ENCODE measurements at places on chromosomes 5 and 9. TPM values are rescaled to one million over a fixed set of nuclear protein-coding genes. Genes with fewer than 3 reads are reported as not detected.

KIAA0825 gene
- total RNA-seq: 0.32 TPM

TMEM174 gene
- total RNA-seq: not detected

MLANA gene
- total RNA-seq: not detected

UHRF2 gene
- total RNA-seq: 60.1 TPM

PCDHAC1 gene
- total RNA-seq: not detected

ELOVL7 gene
- 0.18 TPM for total RNA-seq

PPP1R26 gene
- 0.54 TPM for total RNA-seq

LCN12 gene
- 1.3 TPM for total RNA-seq

PIP5K1B gene
- 0.43 TPM for total RNA-seq

CSF1R gene
- not detected for total RNA-seq

HMCN2 gene
- total RNA-seq: not detected

PRR16 gene
- total RNA-seq: not detected

MRPS30 gene
- 60.1 TPM for total RNA-seq

SREK1IP1 gene
- 20.5 TPM for total RNA-seq

NUTM2F gene
- not detected for total RNA-seq

CATSPER3 gene
- 0.31 TPM for total RNA-seq

CAST gene
- total RNA-seq: 124 TPM

CCDC183 gene
- total RNA-seq: 0.34 TPM

BARX1 gene
- total RNA-seq: 6.6 TPM

DDX4 gene
- not detected for total RNA-seq

LCN1 gene
- total RNA-seq: not detected

CMBL gene
- total RNA-seq: 1.2 TPM

CLPTM1L gene
- 56.2 TPM for total RNA-seq

Measured in activated CD8-positive, alpha-beta T cell treated with anti-CD3 and anti-CD28 coated beads for 36 hours (primary cell).